ENCODE measurements at places on chromosomes 6 and 20.

DNA sequence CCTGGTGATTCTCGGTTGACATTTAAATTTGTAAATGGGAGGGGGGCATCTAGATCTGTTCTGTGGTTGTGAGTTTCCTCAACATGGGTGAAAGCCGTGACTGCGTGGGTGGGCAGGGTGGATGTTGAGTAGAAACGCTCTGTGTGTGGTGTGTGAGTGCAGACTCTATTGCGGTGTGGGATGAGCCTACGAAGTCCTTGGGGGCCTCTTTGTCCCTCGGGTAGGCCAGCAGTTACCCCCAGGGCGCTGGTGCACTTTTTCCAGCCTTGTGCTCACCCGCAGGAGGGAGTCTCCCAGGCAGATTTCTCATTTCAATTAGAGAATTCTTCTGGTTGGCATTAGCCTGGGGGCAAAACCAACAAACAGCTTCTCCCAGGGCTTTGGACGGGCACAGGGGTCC lies 10.6 kb downstream of the TOX2 start:
- no peak for DNase-seq

- no peak for DNase-seq
These were observed 62.9 kb downstream of the SSR1 start for GRCh38 chr6:7249946-7250643.

GRCh38 chr20:4781211-4781610 lies 59.5 kb downstream of the PRND start:
- DNase-seq = no peak

DNA sequence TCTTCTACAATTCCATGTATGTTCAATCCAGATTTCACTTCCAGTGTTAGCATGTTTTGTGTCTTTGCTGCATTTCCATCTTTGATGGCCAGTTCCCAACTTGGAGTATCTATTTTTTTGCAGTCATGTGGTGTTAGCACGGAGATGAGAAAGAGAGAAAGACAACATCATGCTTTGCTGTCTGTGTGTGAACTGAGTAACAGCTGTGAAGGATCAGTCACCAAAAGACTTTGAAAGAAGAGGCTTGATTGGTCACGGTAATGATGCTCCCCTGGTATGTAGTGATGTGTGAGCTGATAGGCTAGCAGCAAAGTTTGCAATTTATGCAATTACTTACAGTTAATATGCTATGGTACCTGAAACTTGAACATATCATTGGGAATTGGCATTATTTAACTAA lies 731.3 kb upstream of the NRSN1 start:
- no peak for DNase-seq

- no peak for DNase-seq
These were observed 175.5 kb downstream of the ATXN1 start for GRCh38 chr6:16585805-16586204.
